Tibial nerve (tissue), 4 donors: ENCODE measurements at places on chromosomes 4 and X. TPM values are rescaled to one million over a fixed set of nuclear protein-coding genes. Genes with fewer than 3 reads are reported as not detected.

The GLUD2 gene
- 5.9 TPM for total RNA-seq

The CXCL6 gene
- not detected for total RNA-seq

The NKX3-2 gene
- total RNA-seq: 0.22 TPM

The ARHGEF6 gene
- 23.7 TPM for total RNA-seq

The SYTL4 gene
- total RNA-seq: 338 TPM

The TCP11X2 gene
- total RNA-seq: not detected

DNA sequence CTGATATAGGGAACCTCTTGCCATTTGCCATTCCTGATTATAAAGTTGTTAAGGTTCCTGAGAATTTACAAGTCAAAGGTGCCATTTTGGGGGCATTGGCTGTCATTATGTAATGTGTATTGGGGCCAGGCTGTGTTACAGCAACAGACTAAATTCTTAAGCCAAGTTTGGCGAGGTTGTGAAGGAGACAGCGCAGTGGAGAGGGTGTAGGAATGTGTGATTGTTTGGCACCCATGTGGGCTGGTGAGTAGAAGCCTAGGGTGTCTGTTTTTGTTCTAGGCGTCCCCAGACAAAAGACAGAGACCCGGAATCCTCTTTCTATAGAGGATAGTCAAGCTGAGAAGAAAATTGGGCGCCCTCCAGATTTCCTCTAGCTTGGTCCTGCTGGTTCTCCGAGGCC lies 2535.3 kb downstream of the PCDH7 start:
- no peak for DNase-seq
- no peaks in the 10 kb centered on the region for H3K27me3 ChIP-seq
- no peak overlapping the region for H3K27ac ChIP-seq
- H3K4me1 ChIP-seq: no peaks in the 10 kb centered on the region
- H3K4me3 ChIP-seq: no peak overlapping the region
- H3K36me3 ChIP-seq: no peaks in the 10 kb centered on the region

- H3K36me3 ChIP-seq: no peaks in the 10 kb centered on the region
- no peaks in the 10 kb centered on the region for H3K4me1 ChIP-seq
- DNase-seq: no peak
- no peaks in the 10 kb centered on the region for H3K27me3 ChIP-seq
- H3K4me3 ChIP-seq: no peak overlapping the region
- H3K27ac ChIP-seq: no peak overlapping the region
These were observed 7.8 kb downstream of the ARAF start for GRCh38 chrX:47568656-47569295.

DNA sequence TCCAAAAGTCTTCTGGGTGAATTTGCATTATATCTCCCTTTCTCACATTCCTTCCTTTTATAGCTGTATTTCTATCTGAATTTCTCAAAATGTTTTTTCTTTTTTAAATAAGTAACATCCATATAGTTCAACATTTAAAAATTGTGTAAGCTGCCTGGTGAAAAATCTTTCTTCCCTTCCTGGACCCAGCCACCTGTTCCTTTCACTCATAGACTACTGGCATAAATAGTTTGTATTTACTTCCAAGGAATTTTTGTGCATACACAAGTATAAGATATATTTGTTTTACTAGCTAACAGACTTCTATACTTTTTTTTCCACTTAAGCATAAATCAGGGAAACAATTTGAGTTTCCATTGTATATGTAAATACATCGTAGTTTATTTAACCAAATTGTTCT lies 35.7 kb downstream of the PACRGL start:
- no peaks in the 10 kb centered on the region for H3K4me1 ChIP-seq
- no peak overlapping the region for H3K27ac ChIP-seq
- no peaks in the 10 kb centered on the region for H3K27me3 ChIP-seq
- DNase-seq: no peak

- no peaks in the 10 kb centered on the region for H3K4me1 ChIP-seq
- no peak overlapping the region for H3K4me3 ChIP-seq
- no peaks in the 10 kb centered on the region for H3K27me3 ChIP-seq
- H3K36me3 ChIP-seq: no peaks in the 10 kb centered on the region
- no peak for DNase-seq
- no peak overlapping the region for H3K27ac ChIP-seq
These were observed 30.5 kb downstream of the RHOH start for GRCh38 chr4:40227284-40227683.

GRCh38 chrX:55695227-55696018 lies 22.1 kb upstream of the RRAGB start:
- no peaks in the 10 kb centered on the region for H3K4me1 ChIP-seq
- DNase-seq: no peak
- H3K4me3 ChIP-seq: no peak overlapping the region
- no peak overlapping the region for H3K27ac ChIP-seq
- H3K27me3 ChIP-seq: no peaks in the 10 kb centered on the region
- H3K36me3 ChIP-seq: no peaks in the 10 kb centered on the region

- no peak for DNase-seq
- no peaks in the 10 kb centered on the region for H3K4me1 ChIP-seq
- H3K27ac ChIP-seq: no peak overlapping the region
These were observed 224.4 kb upstream of the GALNTL6 start for GRCh38 chr4:171588764-171589163.

- peaks cover under 1% of the 10 kb centered on the region for H3K36me3 ChIP-seq
- H3K4me3 ChIP-seq: no peak overlapping the region
- peaks cover 12% of the 10 kb centered on the region for H3K4me1 ChIP-seq
- DNase-seq: no peak
- no peaks in the 10 kb centered on the region for H3K27me3 ChIP-seq
- H3K27ac ChIP-seq: no peak overlapping the region
These were observed 19.0 kb downstream of the CPEB2 start for GRCh38 chr4:15021311-15021710.

GRCh38 chr4:85399270-85399669 lies 75.7 kb upstream of the ARHGAP24 start:
- no peak overlapping the region for H3K4me3 ChIP-seq
- H3K4me1 ChIP-seq: no peaks in the 10 kb centered on the region
- no peaks in the 10 kb centered on the region for H3K36me3 ChIP-seq
- no peak overlapping the region for H3K27ac ChIP-seq
- DNase-seq: no peak

GRCh38 chrX:136687457-136687856 lies 39.5 kb downstream of the CD40LG start:
- H3K4me3 ChIP-seq: no peak overlapping the region
- H3K36me3 ChIP-seq: no peaks in the 10 kb centered on the region
- DNase-seq: no peak
- H3K27ac ChIP-seq: no peak overlapping the region
- H3K27me3 ChIP-seq: peaks cover 21% of the 10 kb centered on the region

DNA sequence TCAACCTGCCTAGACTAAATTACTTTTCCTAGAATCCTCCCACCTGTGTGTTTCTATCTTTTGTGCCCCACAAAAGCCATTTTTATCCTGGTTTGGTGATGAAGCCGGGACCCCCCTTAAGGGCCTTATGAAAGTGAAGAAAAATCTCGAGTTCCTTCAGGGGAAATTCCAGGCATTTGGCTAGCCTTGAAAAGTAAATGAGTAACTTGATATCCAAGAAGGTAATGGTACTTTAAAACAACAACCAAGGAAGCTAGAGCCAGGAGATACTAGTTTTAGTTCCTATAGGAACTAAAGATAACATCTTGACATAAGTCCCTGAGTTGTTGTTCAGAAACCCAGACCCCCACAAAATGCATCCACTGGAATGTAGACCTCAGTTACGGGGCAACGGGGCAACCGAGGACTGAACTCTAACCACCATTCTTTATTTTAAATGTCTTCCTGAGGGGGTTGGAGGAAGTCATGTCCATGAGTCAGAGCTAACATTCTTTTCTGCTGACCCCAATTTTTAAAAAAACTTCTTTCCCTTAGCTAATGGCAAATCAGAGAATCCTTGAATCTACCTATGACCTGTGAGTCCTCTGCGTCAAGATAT lies 73.9 kb downstream of the VCX3A start:
- H3K27ac ChIP-seq: no peak overlapping the region
- DNase-seq: no peak
- no peaks in the 10 kb centered on the region for H3K4me1 ChIP-seq
- no peaks in the 10 kb centered on the region for H3K36me3 ChIP-seq
- H3K27me3 ChIP-seq: no peaks in the 10 kb centered on the region

GRCh38 chr4:188428935-188429334 lies 289.7 kb downstream of the TRIML1 start:
- H3K27ac ChIP-seq: no peak overlapping the region
- H3K4me1 ChIP-seq: peaks cover 7% of the 10 kb centered on the region
- H3K4me3 ChIP-seq: no peak overlapping the region

- DNase-seq: no peak
- no peaks in the 10 kb centered on the region for H3K36me3 ChIP-seq
These were observed 14.6 kb downstream of the HERC3 start for GRCh38 chr4:88606832-88607231.

DNA sequence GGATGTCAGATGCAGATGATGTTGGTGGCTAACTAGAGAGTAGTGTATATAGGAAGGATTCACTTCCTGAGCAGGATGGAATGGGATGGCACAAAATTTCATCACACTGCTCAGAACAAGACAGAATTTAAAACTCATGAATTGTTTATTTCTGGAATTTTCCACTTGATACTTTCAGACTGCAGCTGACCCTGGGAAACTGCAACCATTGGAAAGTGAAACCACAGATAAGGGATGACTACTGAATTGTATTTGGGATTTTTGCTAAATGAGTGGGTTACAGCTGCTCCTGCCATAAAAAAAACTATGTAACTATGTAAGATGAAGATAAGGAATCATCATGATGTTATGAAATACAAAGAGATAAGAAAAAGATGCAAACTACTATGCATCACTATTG lies 51.4 kb downstream of the NPY5R start:
- no peak for DNase-seq
- no peak overlapping the region for H3K27ac ChIP-seq
- no peaks in the 10 kb centered on the region for H3K36me3 ChIP-seq
- no peak overlapping the region for H3K4me3 ChIP-seq
- no peaks in the 10 kb centered on the region for H3K4me1 ChIP-seq

GRCh38 chr4:11446155-11446811 lies 17.6 kb upstream of the HS3ST1 start:
- no peaks in the 10 kb centered on the region for H3K4me1 ChIP-seq
- H3K27me3 ChIP-seq: no peaks in the 10 kb centered on the region
- no peak for DNase-seq
- no peak overlapping the region for H3K4me3 ChIP-seq
- H3K27ac ChIP-seq: no peak overlapping the region

DNA sequence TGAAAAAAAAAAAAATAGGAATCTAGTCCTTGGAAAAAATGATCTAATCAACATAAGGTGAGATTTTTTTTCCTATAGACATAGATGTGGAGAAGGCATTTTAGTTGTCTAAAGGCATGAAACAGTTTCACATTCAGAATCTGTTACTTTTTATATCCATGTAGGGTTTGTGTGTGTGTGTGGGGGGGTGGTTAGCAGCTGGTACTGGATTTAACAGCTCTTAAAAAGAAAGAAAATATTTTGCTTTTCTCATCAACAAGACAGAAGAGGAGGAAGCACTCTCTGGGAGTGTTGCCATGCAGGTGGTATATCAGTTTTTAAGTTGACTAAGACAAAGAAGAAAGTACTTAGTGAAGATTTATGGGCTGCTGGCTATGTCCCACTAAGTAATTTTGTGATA lies 122.3 kb downstream of the VCX3B start:
- no peak overlapping the region for H3K27ac ChIP-seq
- no peaks in the 10 kb centered on the region for H3K36me3 ChIP-seq
- no peaks in the 10 kb centered on the region for H3K4me1 ChIP-seq

DNA sequence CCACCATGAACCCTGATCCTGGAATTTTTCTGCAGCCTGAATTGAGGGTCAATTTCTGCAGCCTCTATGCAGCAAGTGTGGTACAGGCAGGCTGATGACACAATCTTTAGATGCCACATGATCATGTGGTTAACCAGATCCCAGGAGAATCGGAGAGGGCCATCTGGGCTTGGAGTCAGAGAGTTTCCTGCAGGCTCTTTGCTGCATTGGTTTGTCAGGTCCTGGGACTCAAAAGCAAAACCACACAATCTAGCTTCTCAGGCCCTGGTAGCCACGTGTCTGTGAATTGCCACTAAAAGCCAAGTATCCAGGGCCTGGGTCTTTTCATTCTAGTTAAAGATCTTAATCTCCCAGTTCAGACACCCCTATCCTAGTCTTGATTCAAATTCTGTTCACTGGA lies 464.5 kb downstream of the BCOR start:
- DNase-seq: no peak
- H3K4me1 ChIP-seq: no peaks in the 10 kb centered on the region
- H3K4me3 ChIP-seq: no peak overlapping the region
- H3K27me3 ChIP-seq: no peaks in the 10 kb centered on the region
- H3K27ac ChIP-seq: peak overlapping the region; percentile 37
- H3K36me3 ChIP-seq: no peaks in the 10 kb centered on the region

- H3K4me1 ChIP-seq: peaks cover 11% of the 10 kb centered on the region
- no peaks in the 10 kb centered on the region for H3K36me3 ChIP-seq
- DNase-seq: no peak
- no peak overlapping the region for H3K27ac ChIP-seq
- no peaks in the 10 kb centered on the region for H3K27me3 ChIP-seq
- no peak overlapping the region for H3K4me3 ChIP-seq
These were observed 153.4 kb upstream of the ARSJ start for GRCh38 chr4:114132830-114133229.

DNA sequence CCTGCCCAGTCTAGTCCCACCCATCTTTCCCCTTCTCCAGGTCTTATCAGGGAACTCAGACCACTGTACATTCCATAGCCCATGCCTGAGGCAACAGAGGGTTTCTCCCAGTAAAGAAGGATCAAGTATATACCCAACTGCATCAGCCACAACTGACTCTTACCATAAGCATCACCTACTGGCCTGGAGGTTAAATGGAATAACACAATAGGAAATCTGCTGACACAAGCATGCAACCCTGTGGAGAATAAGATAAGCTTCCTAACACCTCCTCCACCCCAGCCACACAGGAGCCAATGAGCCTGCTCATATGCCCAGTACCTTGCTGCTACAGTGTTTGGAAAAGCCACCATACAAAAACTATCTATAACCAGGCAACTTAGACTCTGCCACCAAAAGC lies 34.6 kb upstream of the PLK4 start:
- H3K27ac ChIP-seq: no peak overlapping the region
- no peaks in the 10 kb centered on the region for H3K4me1 ChIP-seq
- no peak overlapping the region for H3K4me3 ChIP-seq
- no peak for DNase-seq
- no peaks in the 10 kb centered on the region for H3K27me3 ChIP-seq

DNA sequence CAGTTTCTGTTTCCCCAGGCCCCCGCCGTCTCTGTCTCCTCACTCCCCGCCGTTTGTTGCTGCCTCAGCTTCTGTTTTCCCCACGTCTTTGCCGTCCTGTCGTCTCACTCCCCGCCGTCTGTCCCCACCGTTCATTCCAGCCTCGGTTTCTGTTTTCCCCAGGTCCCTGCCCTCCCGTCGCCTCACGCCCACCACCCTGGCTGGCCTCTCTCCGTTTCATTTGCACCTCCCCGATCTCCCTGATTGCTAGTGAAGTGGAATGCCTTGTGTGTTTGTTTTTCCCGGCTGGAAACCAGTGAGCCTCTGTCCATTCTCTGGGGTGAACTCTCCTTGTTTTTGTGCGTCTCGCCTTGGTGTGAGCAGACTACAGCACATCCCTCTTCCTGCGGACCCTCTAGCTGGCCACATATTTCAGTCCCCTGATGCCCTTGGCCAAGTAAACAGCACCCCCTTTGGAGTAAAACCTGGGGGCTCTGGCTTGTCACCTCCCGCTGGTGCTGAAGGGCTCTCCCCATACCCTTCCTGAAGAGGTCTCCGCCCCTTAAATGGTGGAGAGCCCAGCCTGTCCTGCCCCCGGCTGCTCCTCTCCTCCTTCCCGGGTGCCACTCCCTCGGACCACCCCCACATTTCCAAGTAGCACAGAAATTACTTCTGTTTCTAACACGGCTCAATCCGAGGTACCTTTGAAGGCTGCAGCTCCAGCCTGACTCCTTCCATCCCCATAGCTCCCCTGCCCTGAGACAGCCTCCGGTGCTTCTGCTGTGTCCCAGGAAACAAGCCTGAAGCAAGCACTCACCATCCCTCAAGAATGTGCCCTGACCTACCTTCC lies 13.2 kb downstream of the TMEM175 start:
- H3K27ac ChIP-seq: no peak overlapping the region
- H3K36me3 ChIP-seq: peaks cover 32% of the 10 kb centered on the region
- no peaks in the 10 kb centered on the region for H3K27me3 ChIP-seq
- DNase-seq: no peak
- no peak overlapping the region for H3K4me3 ChIP-seq
- H3K4me1 ChIP-seq: no peaks in the 10 kb centered on the region
